NCI-H1417 treated with DMSO at 0.1 percent for 48 hours (cell line): ENCODE measurements at places on chromosomes 5 and 9.

- no peak for DNase-seq
These were observed 814.2 kb upstream of the ZNF608 start for GRCh38 chr5:125560476-125561225.

DNA sequence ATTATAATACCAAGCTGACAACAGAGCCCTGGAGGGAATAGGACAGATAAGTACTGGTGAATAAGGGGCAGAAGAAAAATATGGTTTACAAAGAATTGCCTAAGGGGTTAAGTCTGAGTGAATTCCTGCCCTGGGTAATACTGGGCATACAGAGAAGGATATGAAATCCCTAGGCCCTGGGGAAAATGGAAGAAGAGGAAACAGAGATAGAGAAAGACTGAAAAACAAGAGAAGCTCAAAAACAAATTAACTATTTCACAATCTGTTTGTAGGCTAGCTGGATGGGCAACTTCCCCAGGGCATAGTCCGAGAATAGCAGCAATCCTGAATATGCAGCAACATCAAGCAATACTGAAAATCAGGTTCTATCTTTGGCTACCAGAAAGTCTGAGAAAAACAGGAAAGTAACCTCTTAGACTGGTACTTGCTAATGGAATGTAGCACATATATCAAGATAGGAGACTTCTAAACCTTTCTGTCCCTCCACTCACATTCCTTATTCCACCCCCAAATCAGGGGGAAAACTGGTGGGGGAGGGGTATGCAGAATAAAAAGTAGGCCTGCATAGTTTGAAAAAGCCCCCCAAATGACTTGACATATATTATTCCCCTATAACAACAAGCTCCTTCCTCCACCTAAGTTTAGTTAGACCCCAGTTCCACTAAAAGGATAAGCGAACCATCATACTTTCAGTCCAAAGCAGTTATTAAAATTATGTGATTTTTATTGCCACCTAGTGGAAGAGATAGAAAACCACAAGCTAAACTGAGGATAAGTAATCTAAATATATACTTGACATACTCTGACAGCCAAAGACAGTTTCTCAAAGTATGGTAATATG lies 20.6 kb downstream of the SLC38A9 start:
- no peak for DNase-seq

DNA sequence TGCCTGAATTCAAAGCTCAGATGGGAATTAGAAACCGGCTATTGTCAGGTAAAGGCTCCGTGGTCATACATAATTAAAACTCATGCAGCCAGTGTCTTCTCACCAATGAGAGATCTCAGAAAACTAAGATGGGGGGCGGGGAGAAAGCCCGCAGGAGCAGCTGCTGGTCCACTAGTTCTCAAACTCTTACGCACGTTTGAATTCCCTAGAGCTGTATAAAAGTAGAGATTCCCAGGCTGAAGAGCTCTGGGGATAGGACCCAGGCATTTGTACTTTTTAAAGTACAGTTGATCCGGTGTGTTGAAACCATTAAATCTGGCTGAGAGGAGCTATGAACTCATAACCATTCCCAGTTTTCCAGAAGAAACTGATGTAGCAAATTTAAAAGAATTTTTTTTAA lies 68.5 kb downstream of the FRMD3 start:
- DNase-seq: no peak

DNA sequence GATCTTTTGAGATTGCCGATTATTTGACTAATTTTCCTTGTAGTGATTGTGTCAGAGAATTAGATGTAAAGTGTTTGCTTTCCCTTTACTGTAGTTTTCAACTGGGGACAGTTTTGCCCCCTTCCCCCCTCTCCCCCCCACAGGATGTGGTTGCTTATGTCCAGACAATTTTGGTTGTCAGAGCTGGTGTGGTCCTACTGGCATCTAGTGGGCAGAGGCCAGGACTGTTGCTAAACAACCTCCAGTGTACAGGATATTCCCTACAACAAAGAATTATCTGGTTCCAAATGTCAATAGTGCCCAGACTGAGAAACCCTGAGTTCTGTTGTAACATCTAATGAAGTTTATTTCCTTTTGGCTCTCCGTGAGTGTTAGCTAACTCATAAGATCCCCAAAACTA lies 20.0 kb downstream of the TMEFF1 start:
- no peak for DNase-seq

GRCh38 chr5:174736777-174737176 lies 12.4 kb downstream of the MSX2 start:
- DNase-seq: no peak

GRCh38 chr5:31783731-31784130 lies 144.8 kb downstream of the PDZD2 start:
- DNase-seq: no peak

DNA sequence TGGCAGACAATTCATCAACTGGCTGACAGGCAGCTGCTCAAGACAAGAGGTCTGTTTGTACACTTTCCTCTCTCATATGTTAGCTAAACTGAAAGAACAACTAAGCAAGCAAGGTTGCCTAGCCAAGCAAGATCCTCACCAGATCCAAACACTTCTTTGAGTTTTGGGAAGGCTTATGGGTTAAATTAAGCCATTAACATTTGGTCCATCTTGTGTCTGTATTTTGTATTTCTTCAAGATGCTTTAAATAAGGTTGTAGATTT lies 170.4 kb upstream of the RAI14 start:
- DNase-seq: no peak

DNA sequence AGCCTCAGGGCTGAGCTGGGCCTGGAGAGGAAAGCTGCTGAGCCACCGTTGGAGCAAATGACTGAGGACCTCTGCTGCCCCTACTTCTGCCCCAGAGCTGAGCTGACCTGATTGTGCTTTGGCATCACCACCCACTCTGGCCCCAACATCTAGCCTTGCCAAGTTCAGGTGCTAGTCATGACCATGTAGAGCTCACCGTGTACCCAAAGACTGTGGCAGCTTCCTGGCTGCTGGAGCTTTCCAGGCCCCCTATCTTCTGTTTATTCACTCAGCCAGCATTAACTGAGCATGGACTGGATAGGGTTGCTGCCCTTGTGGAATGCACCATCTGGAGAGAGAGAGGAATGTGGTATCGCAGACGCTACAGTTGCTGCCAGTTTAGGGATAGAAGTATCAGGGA lies 49.1 kb downstream of the JADE2 start:
- DNase-seq: no peak

GRCh38 chr5:4023753-4024335 lies 428.2 kb downstream of the IRX1 start:
- DNase-seq: no peak

DNA sequence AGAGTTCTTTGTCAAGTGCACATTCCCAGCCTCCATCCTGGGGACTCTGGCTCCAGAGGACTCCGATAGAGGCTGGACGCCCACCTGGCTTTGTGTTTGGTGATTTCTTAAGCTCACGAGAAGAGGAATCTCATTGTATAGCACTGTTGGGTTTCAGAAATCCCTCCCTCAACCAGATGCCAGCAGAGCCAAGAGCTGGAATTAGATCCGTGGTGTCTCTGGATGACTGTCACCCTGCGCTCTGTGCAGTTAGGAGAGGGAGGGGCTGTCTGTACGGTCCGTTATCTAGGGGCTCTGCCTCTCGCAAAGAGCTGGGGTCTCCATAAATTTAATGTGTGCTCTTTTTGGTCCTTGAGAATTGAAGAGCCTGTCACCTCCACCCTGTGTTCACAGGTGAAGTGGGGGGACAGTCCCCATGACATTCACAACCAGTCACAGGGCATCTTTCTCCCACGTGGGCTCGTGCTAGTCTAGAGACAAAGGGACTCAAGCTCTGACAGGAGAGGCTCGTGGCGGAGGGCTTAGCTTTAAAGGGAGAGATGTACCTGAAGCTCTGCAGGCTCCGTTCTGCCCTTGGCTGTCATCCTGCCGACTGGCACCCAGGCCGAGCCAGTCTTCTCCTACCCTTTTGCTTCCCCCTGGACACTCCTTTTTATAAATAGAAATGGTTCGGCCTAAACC lies 41.4 kb downstream of the FAM78A start:
- DNase-seq: no peak

- DNase-seq: no peak
These were observed 218.2 kb downstream of the SLCO4C1 start for GRCh38 chr5:102077920-102078319.

DNA sequence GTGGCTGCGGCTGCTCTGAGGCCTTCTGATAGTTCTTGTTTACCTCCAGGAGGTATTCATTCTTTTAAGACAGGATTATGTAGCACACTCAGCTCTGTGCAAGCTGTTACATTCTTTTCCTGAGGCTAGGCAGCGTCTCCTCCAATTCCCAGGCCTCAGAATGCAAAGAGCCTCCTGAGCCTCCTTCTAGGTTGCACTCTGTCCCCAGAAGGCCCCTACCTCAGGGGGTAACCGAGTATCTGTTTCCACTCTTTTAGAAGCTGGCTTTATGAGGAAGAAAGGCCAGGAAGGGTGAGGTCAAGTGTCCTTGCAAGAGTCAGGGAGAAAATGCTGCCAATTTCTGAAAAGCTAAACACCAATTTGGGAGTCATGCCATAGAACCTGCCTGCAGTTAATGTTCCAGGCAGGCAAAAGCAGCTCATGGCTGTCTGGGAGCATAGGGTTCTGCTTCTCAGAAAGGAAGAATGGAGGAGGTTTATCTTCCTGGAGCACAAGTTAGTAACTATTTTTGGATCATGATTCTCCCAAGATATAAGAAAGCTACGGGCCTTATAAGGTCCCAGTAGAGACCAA lies 178.9 kb downstream of the SEMA6A start:
- no peak for DNase-seq

- no peak for DNase-seq
These were observed 2.0 kb upstream of the TNFAIP8 start for GRCh38 chr5:119353686-119354366.

GRCh38 chr5:180798193-180798592 lies 4.4 kb downstream of the MGAT1 start:
- DNase-seq: no peak

DNA sequence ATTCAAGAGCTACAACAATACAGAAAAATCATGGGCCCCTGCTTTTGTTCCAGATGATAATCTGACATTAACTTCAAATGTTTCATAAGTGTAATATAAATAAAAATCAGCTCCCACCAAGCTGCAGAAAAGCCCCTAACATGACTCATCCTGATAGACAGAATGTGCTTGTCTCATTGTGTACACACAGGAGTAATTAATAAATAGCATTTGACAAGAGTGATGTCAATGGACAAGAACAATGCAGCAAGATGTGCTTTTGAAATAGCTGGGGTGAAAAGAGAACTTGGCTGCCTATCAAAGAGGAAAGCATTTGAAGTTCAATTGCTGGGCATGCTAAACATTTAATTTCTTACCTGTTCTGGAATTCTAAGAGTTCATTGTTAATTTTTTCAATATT lies 79.2 kb downstream of the DNAH5 start:
- DNase-seq: no peak

DNA sequence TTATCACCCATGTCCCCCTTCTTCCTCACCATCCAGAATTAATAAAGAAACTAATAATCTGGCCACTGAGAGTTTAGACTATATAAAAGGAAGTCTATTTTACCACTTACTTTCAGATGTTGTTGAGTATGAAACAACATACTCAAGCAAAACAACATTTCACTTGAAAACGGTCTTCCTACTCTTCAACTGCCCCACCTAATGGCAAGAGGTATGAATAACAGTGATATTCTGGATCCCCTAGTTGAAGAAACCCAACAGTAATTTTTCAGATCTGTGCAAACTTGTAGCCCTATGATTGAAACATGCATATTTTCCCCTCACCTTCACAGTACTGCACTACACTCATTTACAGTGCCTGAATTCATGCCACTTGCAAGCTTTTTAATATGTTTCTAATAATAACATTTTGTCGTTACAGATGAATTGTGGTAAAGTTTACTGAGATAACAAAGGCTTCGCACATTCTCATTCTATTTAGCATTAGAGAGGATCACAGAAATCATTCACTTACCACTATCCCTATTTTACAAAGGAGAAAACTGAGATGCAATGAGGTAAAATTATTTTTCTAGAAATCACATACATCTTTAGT lies 267.9 kb upstream of the PDE4D start:
- DNase-seq: no peak

- no peak for DNase-seq
These were observed 364.9 kb downstream of the ARRDC3 start for GRCh38 chr5:91018200-91018599.

DNA sequence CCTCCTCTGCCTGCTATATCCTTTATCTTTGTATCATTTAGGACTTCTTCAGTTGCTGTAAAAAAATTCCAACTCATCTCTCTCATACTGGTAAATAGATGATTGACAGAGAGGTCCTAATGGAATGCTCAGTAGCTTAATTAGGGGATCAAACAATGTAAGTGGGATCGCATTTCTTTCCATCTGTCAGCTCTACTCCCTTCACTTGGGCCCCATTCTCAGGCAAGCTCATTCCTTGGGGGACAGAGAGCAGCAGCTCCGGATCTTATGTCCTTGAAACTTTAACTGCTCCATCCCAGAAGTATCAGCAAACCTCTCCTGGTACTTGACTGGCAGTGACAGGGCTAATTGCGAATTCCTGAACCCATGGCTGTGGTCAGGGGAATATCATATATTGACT lies 146.7 kb downstream of the YTHDC2 start:
- DNase-seq: no peak

GRCh38 chr5:149521739-149522685 lies 29.2 kb downstream of the CSNK1A1 start:
- no peak for DNase-seq

- DNase-seq: no peak
These were observed 263.4 kb downstream of the AUH start for GRCh38 chr9:91098203-91098850.

- no peak for DNase-seq
These were observed 461.7 kb downstream of the TLE1 start for GRCh38 chr9:81227507-81228245.

GRCh38 chr5:88676637-88677375 lies 206.2 kb downstream of the MEF2C start:
- no peak for DNase-seq

DNA sequence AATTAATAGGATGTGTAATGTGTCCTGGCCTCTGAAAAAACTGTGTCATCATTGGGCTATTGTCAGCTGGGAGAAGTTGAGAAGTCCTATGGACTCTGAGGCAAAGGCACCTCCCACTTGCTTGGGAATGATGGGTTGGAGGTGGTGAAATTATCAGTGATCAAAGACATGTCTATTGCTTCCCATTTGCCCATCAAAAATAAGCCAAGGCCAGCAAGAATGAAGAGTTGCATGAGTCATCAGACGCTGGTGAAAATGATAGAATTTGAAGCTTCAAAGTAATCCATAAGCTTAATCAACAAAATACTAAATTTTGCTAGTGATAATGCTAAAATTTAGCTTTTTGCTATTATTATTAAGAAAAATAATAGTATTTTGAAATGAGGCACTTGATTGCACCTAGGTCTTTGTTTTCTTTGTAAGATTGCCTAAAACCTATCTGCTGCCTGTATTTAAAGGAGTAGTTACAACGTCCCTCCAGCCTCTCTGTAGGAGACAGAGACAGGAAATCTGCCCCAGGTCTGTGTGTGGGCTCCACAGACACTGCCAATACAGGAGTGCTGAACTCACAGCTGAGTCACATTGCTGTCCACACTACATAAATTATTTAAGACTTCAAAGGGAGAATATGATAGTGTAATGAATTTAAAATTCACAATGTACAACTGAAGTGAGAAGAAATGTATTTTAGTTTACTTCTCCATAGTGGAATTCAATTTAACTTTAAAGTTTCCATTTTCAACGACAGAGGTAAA lies 48.4 kb upstream of the APC start:
- DNase-seq: no peak

- no peak for DNase-seq
These were observed 56.8 kb downstream of the PCSK5 start for GRCh38 chr9:75947233-75947632.

- DNase-seq: peak; percentile 83
These were observed 66.8 kb downstream of the MAMDC2 start for GRCh38 chr9:70110194-70111041.
